ENCODE measurements at places on chromosomes 6 and 20. TPM values are rescaled to one million over a fixed set of nuclear protein-coding genes. Genes with fewer than 3 reads are reported as not detected.

Gene ATP9A
- 1.1 TPM for total RNA-seq

Gene EEF1A2
- not detected for total RNA-seq

GRCh38 chr6:84061613-84062398, 28.2 kb downstream of the MRAP2 start:
- no peak for DNase-seq

GRCh38 chr6:87105823-87106222, 10.9 kb upstream of the CGA start:
- DNase-seq, result no peak

- peak; percentile 88 for DNase-seq
Observed at GRCh38 chr6:3023663-3024483, 24.2 kb downstream of the NQO2 start.

DNA sequence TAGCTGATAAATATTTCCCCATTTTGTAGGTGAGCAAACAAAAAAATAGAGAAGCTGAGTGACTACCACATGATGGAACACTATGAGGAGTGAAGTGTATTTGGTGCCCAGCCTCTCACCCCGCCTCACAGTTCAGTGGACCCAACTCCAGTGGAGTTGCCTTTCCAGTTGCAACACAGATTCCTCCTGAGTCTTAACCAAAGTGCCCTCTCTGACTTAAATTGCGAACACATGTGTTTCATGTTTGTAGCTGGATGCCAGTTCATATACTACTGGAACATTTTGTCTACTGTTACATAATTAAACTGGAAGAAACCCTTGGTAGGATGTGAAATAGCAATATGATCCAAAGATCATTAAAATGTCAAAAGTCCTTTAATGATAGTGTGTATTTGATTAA, 448.9 kb downstream of the COL12A1 start:
- DNase-seq, result no peak

GRCh38 chr6:134098276-134098675, 45.9 kb upstream of the SLC2A12 start:
- DNase-seq, result no peak

GRCh38 chr6:157236040-157236725, 87.1 kb downstream of the TMEM242 start:
- DNase-seq, result peak; percentile 58

- no peak for DNase-seq
Observed at GRCh38 chr20:41293269-41294037, 24.1 kb downstream of the ZHX3 start.

- DNase-seq, result no peak
Observed at GRCh38 chr6:97726378-97726777, 443.4 kb upstream of the MMS22L start.

Measured in activated naive CD8-positive, alpha-beta T cell treated with anti-CD3 and anti-CD28 coated beads, Interleukin-2, amount 10 ng/mL, durations not matched to agents 7 days and 5 days (primary cell).